ENCODE measurements at places on chromosomes 13 and 19.

DNA sequence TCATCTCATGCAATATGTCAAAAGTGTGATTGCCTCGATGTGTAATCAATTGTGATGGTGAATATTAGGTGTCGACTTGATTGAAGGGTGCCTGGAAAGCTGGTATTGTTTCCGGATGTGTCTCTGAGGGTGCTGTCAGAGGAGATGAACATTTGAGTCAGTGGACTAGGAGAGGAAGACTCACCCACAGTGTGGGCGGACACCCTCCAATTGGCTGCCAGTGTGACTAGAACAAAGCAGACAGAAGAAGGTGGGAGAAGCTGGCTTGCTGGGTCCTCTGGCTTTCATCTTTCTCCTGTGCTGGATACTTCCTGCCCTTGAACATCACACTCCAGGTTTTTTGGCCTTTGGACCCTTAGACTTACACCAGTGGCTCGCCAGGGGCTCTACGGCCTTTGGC is 15.5 kb upstream of the CABP5 start:
- no peak for DNase-seq

- no peak for DNase-seq
Observed at GRCh38 chr13:44648392-44649103, 72.4 kb upstream of the TSC22D1 start.

GRCh38 chr19:45249261-45250033 is 1.6 kb upstream of the MARK4 start:
- DNase-seq, result no peak

DNA sequence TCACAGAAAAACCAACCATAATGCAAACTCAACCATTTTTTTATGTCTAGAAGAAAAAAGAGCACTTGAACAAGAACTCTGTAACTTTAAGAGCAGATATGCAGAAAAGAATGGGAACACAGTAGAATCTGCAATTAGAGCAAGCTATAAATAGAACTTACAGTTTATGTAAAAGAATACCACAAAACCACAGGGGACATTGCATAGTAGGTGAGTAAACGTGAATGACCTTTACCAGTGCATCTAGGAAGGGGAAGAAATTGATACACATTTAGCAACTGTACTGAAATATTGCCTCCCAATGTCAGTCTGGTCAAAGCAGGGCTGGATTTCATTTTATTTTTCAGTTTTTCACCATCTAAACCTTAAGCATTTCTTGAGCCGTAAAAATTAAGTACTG is 242.2 kb upstream of the EDNRB start:
- no peak for DNase-seq

All from activated CD4-positive, alpha-beta T cell treated with anti-CD3 and anti-CD28 coated beads, Interleukin-2, amount 50 U/mL, for 24 hours (primary cell).